ENCODE measurements at places on chromosomes 7 and 10.

- DNase-seq, result no peak
Measured at GRCh38 chr7:50685135-50686065, 97.3 kb downstream of the GRB10 start.

DNA sequence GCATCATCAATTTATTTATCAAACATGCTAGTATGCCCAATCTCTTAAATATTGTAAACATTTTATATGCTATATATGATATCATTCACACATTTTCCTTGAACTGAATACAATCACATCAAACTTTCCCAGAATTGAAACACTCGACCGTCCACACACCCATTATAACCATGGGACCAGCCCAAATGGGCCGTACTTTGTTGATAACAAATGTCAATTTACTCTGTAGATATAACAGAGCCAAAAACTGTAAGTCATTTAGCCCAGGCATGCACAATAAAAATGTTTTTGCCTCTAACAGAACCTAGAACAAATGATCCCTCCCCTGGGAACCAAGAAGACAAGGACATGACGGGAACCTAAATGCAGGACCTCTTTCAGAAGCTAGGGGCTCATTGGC lies 683 bp upstream of the ANKRD22 start:
- no peak for DNase-seq

GRCh38 chr10:96765406-96766240 lies 45.3 kb upstream of the PIK3AP1 start:
- peak; percentile 67 for DNase-seq

GRCh38 chr7:156667110-156667426 lies 26.5 kb downstream of the RNF32 start:
- no peak for DNase-seq

DNA sequence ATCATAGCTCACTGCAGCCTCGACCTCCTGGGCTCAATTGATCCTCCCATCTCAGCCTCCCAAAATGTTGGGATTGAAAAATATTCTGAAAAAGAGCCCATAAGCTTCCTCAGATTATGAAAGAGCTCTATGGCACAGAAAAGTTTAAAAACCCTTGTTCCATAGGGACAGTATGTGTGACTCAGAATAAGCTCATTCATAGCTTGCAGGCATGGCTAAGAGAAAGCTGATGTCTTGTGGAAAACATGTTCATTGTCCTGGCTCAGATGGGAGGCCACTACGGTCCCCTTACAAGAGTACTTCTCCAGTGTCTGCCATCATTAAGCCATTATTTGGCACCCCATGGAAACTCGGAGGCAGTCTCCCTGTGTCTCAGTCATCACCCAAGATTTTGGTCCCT lies 64.0 kb downstream of the CCDC3 start:
- DNase-seq, result no peak

DNA sequence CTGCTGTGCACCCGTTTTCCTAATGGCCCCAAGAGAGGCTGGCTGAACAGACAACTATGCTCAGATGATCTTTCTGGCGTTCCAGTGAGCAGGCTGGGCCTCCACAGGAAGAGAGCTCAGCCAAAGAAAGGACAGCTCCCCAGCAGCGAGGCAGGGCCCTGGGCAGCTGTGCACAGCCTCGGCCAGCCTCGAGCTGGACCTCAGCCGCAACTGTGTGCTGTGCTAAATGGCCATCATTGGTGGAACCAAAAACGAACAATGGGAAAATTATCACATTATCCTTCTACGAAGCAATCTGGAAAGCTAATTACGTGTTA lies 97.5 kb downstream of the CTBP2 start:
- no peak for DNase-seq
